ENCODE measurements at places on chromosomes 1 and 21.

- no peak for DNase-seq
Measured at GRCh38 chr1:175116210-175116798, 48.7 kb downstream of the TNN start.

DNA sequence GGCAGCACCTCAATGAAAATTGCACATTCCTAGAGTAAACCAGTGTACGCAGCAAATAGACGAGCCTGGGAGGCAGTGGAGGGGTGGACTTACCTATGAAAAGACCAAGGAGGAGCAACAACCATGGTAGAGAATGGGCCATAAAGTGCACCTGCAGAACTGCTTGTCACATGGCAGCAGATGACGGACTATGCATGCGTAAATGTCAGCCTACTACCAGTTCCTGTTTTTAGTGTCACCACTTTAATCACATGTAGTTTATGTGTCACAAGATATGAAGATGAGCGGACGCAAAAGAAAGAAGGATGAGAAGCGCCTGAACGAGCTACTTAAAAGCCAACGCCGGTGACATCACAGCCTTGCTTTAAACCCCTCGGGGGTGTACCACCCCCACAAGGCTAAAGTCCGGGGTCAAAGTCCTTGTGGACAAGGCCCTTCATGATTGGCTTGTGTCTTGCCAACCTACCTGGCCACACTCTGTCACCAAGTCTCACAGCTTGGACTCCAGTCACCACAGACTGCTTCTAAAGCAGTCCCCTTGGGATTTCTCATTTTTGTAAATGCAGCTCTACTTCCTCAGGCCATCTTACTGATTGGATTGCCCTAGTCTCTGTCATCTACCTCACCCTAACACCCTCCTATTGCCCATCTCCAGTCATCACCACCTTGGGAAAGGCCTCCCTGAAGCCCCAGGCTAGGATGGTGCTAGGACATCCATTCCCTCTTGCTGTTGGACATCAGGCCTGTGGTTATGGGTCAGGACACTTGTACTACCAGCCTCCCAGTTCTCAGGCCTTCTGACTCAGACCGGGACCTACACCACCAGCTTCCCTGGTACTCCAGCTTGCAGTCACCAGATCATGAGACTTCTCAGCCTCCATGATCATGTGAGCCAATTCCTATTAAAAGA lies 6.0 kb upstream of the LY9 start:
- no peak for DNase-seq

GRCh38 chr1:89536555-89537341 lies 12.1 kb downstream of the LRRC8B start:
- DNase-seq, result no peak

DNA sequence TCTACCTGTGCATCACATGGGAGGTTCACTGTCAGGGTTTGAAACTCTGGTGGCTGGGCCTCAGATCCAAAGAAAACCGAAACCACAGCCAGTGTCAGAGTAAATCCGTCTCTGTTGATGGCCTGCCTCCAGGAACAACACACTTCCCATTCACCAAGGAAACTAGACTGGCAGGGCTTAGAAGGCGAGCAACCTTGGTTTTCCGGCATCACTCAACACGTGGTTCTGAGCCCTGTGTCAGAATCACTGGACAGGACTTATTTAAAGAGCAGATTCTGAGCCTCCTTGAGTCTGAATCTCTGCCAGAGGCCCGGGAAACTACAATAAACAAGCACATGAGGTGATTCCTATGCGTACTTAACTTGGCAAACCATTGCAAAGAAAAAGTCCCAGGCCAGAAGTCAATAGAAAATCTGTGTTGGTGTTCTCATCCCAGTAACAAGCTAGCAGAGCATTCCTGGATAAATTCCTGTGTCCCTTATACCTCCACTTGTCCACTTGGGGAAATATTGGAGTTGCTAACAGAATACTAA lies 70.0 kb downstream of the KCTD3 start:
- peak; percentile 17 for DNase-seq

DNA sequence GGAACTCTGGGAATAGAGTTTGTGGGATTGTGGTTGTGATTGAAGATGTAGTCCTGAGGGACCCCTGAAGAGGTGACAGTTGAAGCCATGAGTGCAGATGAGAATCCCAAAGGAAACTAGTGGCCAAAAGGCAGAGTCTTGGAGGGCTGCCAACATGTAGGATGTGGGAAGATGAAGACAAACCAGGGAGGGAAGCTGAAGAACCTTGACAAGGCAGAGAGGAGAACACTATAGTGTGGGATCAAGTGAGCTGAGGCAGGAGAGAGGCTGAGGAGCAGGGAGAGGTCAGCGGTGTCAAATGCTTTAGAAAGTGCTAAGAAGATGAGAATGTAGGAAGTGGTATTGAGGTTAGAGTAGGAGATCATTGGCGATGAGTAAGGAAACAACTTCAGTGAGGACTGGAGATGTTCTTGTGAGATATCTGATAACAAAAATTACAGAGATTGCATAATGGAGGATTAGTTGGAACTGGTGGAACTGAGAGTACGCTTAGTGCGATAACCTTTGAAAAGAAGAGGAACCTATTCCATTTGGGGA lies 88.5 kb upstream of the VCAM1 start:
- DNase-seq, result peak; percentile 21

- DNase-seq, result no peak
Measured at GRCh38 chr21:45290948-45291612, 3.4 kb upstream of the POFUT2 start.

- no peak for DNase-seq
Measured at GRCh38 chr1:25566176-25566729, 22.8 kb downstream of the LDLRAP1 start.

- no peak for DNase-seq
Measured at GRCh38 chr1:167013108-167013929, 24.2 kb downstream of the MAEL start.

DNA sequence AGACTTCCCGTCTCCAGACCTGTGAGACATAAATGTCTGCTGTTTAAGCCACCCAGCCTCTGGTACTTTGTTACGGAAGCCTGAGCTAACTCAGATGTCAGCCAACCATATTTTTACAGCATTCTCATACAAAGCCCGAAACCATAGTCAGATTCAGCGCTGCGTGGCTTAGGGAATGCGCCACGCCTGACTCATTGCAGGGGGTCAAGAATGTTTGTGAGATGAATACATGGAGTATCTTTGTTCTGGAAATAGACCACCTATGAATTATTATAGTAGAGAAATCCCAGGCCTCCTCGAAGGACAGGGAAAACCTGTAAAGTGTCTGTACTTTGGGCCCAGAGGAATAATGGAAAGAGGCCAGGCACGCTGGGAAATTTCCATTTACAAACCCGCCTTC lies 434.8 kb downstream of the CAMTA1 start:
- no peak for DNase-seq

- DNase-seq, result no peak
Measured at GRCh38 chr1:81226603-81226928, 574.2 kb upstream of the ADGRL2 start.

DNA sequence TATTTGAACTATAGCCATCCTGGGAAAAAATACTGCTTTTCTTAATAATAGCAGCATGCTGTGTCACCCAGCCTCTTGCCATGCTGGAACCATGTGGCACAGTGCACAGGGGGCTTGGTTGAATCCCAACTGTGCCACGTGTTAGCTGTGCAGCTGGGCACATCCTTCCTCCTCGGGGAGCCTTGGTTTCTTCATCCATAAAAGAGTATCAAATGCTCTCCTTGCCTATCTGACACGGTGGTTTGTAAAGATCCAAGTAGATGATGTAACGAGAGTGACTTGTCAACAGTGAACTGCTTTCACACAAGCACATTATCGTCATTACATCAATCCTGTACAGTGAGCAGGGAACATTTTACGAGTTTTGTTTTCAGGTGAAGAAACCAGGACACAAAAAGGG lies 24.4 kb downstream of the VASH2 start:
- DNase-seq, result no peak

DNA sequence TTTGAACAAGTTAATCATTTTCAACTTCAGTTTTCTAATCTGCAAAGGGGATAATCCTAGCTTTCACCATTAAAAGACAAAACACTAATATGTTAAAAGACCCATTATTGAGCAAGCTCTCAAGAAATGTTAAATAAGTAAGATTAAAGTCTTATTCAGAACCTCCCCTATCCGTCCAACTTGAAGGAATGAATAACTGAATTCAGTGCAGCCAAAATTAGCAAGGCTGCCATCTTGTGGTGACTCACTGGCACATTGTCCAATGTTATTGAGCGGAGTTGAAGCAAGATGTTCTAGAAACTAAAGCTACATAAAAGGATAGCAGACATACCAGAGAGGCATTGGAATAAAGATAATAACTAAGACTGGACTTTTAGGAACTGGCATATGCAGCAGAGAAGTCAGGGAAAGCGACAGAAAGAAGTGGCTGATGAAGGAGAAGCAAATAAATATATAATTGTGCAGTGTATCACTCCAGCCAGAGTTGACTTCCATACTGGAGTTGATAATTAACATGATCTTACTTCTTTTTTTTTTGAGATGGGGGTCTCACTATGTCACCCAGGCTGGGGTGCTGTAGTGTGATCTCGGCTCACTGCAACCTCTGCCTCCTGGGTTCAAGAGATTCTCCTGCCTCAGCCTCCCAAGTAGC lies 8.2 kb upstream of the CAP1 start:
- DNase-seq, result peak; percentile 78

- DNase-seq, result peak; percentile 77
Measured at GRCh38 chr1:35573198-35574124, at the start of gene TFAP2E. Gene TFAP2E (plus strand): TSS chr1:35573314. CDS start chr1:35573578, 264 bp downstream.

DNA sequence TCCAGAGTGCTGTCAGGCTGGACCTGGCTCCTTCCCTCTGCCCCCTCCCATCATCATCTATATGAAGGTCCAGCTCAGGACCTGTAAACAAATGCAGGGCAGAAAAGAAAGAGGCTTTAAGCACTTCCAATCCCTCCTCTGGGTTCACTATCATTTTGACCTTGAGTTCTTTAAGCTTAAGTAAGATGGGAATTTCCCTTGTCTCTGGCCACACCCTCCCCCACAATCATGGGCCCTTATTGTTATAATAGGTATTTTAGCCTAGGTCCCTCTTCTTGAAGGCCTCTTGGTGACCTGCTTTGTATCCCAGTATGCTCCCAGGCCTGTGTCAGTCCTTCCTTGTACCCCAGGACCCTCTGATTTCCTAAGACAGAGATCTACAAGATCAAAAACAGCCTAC lies 45.1 kb upstream of the EPS15 start:
- DNase-seq, result no peak

GRCh38 chr1:241828463-241829021 lies 19.5 kb upstream of the EXO1 start:
- peak; percentile 87 for DNase-seq

DNA sequence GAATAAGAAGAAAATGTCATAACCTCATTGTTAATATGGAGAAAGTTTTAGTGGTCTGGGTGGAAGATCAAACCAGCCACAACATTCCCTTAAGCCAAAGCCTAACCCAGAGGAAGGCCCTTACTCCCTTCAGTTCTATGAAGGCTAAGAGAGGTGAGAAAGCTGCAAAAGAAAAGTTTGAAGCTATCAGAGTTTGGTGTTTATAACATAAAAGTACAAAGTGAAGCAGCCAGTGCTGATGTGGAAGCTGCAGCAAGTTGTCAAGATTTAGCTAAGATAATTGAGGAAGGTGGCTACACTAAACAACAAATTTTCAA lies 67.6 kb upstream of the BCL9 start:
- no peak for DNase-seq

DNA sequence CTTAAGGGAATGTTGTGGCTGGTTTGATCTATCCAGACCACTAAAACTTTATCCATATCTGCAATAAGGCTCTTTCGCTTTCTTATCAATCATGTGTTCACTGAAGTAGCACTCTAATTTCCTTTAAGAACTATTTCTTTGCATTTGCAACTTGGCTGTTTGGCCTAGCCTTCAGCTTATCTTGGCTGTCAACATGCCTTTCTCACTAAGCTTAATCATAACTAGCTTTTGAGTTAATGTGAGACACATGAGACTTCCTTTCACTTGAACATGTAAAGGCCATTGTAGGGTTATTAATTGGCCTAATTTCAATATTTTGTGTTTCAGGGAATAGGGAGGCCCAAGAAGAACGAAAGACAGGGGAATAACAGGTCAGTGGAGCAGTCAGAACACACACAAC lies 124.7 kb downstream of the TNFSF18 start:
- no peak for DNase-seq

GRCh38 chr1:242201090-242201489 lies 202.2 kb upstream of the MAP1LC3C start:
- no peak for DNase-seq

GRCh38 chr1:24986372-24986965 lies 56.4 kb upstream of the RUNX3 start:
- peak; percentile 45 for DNase-seq

GRCh38 chr1:173190101-173190936 lies 16.8 kb downstream of the TNFSF4 start:
- peak; percentile 77 for DNase-seq

GRCh38 chr21:34576041-34576511 lies 38.8 kb downstream of the RCAN1 start:
- DNase-seq, result no peak

GRCh38 chr1:32413507-32414185 lies 19.4 kb upstream of the BSDC1 start:
- peak; percentile 62 for DNase-seq

DNA sequence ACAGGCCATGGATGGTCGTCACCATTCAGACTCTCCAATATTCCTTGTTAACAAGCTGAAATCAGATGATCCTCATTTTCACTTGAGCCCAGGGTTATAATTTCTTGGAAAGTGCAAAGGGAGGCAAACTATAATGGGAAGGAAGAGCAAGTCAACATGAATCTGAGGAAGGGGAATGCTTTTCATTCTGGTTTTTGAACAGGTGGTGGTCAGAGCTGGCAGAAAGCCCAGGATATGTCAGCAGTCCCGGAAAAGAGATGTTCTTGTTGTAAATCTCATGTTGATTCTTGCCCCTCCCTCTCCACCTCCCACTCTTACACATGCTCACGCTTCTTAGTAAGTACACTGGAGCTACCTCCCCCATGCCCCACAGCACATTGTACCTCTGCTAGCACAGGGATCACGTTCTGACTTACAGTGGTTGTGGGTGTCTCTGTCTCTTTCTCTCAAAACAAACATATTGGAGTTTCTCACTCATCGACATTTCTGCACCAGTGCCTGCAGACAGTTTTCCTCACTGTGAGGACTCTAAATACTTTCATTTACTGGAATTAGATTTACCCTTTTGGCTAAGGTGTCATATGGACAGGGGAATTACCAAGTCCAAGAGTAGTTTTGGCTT lies 77.6 kb downstream of the XCL2 start:
- DNase-seq, result peak; percentile 58
